ENCODE measurements at places on chromosomes 11 and 22.
A peak's percentile ranks its signal among the peaks of the same experiment; 100 is the strongest.

DNA sequence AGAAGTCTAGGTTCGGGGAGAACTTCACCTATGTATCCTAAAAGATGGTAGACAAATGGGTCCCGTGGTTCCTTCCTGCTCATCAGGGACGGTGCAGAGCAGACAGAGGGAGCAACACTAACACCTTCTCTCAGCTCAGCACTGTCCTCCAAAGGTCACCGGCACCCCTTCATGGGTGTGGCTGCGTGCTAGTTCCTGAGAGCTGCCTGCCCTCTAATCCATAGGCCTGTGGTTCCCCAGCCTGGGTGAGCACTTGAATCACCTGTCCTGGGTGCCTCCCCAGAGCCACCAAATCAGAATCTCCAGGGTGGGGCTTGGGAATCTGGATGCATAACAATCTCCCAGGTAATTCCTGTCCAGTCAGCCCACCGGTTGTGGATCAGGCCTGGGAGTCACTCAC is 113.9 kb upstream of the TMEM45B start:
- DNase-seq, result no peak

GRCh38 chr11:111983187-111983986 is 41.8 kb upstream of the DLAT start:
- DNase-seq, result peak; percentile 58

DNA sequence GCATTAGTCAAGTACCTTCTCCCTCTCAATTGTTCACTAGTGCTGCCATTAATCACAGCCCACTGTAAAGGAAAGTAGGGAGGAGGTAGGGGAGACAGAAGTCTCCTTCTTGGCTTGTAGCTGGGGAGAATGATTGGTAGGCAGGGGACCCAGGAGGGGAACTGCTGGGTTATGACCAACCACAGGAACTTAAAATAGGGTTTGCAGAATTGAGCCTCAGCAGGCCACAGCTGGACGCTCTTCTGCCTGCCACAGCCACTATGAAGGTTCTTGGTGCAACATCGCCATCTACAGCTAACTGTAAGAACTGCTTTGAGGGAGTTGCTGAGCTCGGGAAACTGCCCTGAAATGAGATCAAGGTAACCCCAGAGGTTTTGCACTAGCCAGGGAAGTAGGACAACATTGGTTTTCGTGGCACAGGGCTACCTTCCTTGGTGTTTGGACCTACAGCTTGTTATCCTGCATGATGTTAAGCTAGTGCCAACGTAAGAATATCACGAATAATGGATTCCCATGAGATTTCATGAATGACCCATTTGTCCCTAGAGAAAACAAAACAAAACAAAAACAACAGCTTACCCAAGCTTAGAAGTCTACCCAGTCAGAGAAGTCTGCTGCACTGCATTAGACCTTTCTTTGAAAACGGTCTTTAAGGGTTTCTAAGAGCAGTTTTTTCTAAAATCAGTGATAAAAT is 787.1 kb upstream of the API5 start:
- DNase-seq, result peak; percentile 78

DNA sequence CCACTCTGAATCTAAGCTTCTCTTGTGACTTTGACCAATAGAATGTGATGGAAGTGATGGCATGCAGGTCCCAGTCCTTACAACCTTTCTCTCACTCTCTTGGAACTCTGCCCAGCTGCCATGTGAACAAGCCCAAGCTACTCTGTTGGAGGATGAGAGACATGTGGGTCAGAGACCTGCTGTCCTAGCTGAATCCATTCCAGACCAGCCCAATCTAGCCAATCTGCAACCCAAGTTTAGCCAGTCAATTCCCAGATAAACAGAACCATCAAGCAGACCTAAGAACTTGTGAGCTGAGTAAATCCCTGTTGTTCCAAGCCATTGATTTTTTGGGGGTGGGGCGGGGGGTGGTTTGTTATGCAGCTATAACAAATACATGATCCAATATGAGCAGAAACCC is 69.2 kb upstream of the GRK3 start:
- no peak for DNase-seq

DNA sequence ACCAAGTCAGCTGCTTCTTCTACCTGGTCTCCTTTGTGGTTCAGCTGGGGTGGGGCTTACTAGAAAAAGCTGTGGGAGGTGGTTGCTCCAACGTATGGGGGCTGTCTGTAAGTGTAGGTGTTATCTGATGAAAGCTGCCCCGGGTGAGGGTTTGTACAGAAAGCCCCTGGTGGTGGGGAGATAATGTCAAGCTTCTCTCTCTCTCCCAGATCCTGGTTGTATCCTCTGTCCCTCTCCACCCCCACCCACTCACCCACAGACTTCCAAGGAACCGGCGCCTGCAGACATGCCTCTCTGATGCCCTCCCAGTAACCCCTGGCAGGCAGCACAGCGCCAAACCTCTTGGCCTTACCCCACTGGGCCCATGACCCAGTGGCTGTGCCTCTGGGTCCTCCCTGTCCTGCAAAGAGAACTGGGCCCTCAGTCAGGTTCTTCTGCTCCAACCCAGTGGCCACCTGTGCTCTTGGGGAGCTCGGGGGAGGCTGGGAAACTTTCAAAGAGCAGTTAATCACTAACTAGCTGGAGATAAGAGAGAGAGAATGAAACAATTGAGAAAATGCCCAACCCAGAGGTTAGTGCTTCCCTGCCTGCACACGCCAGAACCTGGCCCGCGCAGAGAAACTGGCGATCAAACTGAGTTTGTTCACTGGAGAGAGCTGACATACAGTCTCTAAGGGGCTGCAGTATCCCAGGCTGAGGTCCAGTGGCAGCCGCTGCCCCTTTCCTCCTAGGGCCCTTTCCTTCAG is 20.4 kb upstream of the EHF start:
- DNase-seq, result peak; percentile 93

- DNase-seq, result no peak
Measured at GRCh38 chr11:30326114-30326778, 3.3 kb downstream of the ARL14EP start.

DNA sequence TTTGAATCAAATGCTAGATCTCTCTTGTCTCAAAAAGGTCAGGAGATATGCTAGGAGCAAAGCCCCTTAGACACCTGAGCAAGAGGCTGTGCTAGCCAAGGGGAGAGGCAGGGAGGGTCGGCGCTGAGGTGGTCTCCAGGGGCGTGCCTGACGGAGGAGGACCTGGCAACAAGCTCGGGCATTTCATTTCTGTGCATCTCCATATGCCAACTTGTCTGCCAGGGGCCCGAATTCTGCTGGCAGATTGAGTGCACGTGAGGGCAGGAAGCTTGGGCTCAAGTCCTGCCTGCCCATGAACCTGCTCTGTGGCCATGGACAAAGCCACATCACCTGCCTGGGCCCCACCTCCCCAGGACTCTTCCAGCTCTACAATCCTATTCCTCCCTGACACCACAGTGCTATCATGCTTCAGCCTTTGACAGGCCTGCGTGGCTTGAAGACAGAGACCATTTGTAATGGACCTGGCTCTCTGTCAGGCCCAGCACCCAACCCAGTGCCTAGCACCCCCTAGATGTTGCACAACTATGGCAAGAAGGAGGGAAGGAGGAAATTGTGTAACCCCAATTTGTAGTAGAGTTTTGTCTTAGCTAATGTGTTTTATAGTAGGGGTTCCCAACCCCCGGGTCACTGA is 16.3 kb upstream of the VSIG10L2 start:
- no peak for DNase-seq

Measured in kidney glomerular epithelial cell (primary cell).